ENCODE measurements at places on chromosomes 12 and 14.

DNA sequence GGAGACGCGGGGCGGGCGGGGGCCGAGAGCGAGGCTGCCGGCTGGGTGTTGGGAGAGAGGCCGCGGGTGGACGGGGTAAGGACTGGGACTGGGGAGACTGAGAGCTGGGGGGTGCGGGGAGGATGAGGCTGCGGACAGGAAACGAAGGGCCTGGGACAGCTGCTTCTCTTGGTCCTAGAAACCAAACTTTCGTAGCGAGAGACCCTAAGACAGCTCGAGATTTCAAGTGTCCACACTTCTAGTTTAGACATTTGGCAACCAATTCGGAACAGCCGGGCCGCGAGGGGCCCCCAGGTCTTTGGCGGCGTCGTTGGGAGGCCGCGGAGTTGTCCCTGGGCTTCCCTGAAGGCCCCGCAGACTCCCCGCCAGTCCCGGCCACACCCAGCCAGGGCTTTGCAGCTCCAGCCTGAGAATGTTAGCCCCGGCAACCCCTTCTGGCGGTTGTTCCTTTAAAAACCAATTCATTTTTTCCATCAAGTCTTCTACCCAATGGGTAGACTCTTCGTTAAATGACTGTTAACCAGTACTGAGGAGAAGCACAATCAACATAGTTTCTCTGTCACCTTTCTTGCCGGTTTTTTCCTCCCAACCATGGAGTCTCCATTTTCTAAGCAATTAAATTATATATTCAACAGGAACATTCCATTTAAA, 11.5 kb downstream of the NKX2-1 start:
- no peak for DNase-seq

- no peak for DNase-seq
Observed at GRCh38 chr14:42617005-42617404, 1010.3 kb downstream of the LRFN5 start.

GRCh38 chr14:77344377-77344996, 23.7 kb downstream of the GSTZ1 start:
- no peak for DNase-seq

DNA sequence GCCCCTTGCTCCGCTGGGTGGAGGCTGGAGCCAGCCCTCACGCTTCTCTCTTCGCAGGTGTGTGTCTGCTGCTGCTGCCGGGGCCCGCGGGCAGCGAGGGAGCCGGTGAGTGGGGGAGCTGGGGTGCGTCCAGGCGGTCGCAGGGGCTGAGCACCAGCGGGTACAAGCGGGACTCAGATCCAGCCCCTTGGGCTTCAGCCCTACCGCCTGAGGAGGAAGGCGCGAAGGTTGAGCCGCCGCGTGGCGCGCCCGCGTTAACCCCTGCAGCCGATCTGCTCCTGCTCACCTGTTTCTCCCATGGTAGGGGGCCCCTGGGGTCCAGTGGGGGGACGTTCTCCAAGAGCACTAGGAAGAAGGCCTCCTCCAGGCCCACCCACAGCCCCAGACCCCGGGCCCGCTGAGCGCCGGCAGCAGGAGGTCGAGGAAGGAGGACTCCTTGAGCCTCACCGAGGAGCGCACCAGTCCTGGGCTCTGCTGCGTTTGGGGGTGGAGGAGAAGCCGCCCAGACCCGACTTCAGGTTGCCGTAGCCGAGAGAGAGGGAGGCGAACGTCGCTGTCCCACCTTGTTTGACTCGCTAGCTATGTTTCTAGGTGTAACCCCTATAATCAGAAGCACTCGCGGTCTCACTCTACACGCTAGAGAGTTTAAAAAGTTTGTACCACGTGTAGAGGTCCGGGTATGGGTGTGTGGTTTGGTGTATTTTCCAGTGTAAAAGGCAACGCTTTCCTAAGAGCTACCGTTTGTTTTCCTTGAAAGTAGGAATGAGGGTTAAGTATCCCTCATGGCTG, 834 bp downstream of the COCH start:
- no peak for DNase-seq

DNA sequence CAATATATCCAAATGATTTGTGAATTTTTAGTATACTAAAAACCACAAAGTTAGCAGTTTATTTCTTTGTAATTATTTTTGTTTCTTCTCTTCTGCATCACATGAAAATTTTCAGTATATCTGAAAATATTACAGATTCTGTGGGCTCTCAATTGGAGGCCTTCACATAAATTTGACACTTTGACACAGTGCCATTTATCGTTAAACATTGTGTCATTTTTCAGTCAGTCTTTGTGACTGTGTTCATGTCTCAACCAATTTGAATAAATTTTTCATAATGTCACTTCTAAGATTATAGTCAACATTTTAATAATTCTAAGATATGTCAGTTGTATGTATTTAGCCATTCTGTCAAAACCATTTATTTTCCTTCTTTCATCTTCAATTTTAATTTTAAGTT, 1303.0 kb downstream of the LRFN5 start:
- no peak for DNase-seq

DNA sequence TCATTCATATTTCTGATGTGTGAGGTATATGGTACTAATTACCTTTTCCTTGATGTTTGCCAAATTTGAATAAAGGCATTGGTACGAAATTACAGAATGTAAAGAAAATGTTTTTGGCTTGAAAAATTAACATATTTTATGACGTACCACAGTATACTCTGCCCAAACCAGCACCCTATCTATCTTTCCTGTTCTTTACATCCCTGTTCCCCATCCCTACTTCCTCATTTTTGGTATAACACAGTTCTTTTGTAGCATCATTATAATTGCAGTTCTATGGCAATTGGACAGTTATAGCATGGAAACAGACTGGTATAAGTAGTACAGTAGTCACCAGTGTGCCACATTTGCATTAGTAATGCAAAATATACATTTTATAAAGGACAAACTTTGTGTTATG, 7.0 kb upstream of the CCT2 start:
- DNase-seq = no peak

DNA sequence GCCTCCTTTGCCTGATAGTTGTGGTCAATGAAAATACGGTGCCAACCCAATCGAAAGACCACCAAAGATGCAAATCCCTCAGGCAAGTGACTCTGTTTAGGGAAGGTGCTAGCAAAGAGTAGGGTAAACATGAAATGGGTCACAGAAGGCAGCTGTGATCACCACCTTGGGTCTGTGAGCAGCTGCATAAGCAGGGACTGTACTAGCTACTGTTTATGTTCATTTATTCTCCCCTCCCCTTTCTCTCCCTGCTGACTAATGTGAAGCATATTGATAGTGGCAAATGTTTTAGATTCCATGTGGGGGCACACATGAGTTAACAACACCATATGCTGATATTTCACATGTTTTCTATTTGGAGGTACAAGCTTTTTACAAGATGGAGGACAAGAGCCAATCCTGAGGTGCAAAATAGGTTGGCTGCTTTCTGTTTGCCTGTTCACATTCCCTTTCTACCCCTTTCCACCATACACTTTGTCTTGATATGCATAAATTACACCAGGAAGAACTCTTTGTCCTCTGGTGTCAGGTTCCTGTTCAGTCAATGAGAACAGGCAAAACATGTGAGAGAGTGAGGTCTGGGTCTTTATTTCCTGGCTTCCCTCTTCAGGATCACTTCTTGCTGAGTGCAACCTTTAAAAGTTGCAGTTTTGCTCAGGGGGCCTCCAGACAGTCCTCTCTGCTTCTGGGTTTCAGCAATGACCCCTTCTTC, 71.1 kb downstream of the AVPR1A start:
- no peak for DNase-seq

- no peak for DNase-seq
Observed at GRCh38 chr12:123427036-123427769, 9.3 kb downstream of the RILPL2 start.

GRCh38 chr12:45409966-45410365, 194.1 kb downstream of the ANO6 start:
- no peak for DNase-seq

GRCh38 chr14:71702786-71703185, 229.4 kb upstream of the RGS6 start:
- DNase-seq = no peak

DNA sequence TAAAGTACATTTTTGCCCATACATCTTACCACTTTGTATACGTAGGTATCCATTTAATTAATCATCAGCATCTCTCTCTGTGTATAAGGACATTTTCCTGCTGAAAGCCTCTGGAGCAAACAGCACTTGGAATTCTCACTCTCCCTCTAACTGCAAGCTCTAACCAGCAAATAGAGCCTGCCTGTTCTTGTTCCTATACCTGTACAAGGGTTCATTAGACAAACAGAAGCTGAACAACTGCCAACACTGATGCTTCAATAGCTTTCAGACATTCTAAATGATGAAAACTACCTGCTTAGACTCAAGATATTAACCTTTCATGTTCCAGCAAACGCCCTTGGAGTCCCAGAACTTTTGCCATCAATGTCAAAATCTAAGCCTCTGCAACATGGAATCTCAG, 98.0 kb downstream of the KCNH5 start:
- no peak for DNase-seq

DNA sequence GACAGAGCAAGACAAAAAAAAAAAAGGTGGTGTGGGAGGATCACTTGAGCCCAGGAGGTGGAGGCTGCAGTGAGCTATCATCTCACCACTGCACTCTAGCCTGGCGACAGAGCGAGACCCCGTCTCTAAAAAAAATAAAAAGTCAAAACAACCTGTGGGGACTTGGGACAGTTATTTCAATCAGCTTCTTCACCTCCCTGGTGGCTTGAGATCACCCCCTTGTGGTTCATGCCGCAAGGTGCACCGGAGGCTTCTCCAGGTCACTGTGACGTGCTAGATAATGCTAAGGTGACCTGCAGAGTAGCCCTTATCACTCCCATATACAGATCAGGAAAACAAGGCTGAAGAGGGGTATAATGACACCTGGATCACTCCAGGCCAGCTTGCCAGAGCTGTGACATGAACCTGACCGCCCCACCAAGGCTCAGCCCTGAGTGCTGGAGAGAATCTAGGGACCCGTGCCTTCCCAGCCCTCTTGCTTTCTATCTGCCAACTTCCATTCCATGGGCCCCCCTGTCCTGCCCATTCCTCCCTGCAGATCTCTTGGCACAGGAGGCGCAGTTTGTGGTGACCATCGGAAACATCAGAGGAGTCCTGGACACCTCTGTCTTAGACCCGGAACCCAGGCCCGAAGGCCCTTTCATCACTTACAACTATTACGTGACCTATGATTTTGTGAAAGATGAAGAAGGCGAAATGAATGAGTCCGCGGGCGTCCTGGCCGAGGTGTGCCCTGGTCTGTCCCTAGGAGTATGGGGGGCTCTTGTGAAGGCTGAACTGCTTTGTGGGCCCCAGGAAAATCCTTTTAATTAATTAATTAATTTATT, 8.1 kb downstream of the LRRC43 start:
- DNase-seq = peak; percentile 21

- no peak for DNase-seq
Observed at GRCh38 chr14:101878211-101878821, 86.1 kb upstream of the DYNC1H1 start.

- no peak for DNase-seq
Observed at GRCh38 chr14:60329274-60329673, 80.3 kb downstream of the PPM1A start.

- DNase-seq = no peak
Observed at GRCh38 chr12:57519796-57520052, 590 bp downstream of the DDIT3 start.

- peak; percentile 35 for DNase-seq
Observed at GRCh38 chr12:27434673-27435565, 11.6 kb upstream of the SMCO2 start.

GRCh38 chr14:46322730-46323403, 328.7 kb downstream of the RPL10L start:
- no peak for DNase-seq

- no peak for DNase-seq
Observed at GRCh38 chr14:92135269-92135668, 13.5 kb downstream of the CPSF2 start.

DNA sequence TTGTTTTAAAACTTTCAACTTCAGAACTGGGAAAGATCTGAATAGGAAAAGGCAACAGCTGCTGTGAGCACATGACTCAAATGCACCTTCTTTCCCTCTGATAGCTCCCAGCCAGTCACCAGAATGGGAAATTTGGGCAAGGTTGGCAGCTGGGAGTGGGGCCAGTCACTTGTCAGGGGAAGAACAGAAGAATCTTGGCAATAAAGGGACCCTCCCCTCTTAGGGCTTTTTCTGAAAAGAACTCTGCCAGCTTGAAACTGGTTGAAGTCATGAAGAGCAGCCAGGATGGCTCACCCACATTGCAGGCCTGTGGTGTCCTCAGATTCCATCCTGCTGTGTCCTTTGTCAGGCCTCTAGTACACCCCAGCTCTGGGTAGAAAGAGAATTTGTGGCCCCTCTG, 10.3 kb upstream of the RIC8B start:
- DNase-seq = no peak

- DNase-seq = no peak
Observed at GRCh38 chr14:92659765-92660561, 88.5 kb downstream of the LGMN start.

- no peak for DNase-seq
Observed at GRCh38 chr12:62963486-62964041, 28.6 kb upstream of the PPM1H start.

DNA sequence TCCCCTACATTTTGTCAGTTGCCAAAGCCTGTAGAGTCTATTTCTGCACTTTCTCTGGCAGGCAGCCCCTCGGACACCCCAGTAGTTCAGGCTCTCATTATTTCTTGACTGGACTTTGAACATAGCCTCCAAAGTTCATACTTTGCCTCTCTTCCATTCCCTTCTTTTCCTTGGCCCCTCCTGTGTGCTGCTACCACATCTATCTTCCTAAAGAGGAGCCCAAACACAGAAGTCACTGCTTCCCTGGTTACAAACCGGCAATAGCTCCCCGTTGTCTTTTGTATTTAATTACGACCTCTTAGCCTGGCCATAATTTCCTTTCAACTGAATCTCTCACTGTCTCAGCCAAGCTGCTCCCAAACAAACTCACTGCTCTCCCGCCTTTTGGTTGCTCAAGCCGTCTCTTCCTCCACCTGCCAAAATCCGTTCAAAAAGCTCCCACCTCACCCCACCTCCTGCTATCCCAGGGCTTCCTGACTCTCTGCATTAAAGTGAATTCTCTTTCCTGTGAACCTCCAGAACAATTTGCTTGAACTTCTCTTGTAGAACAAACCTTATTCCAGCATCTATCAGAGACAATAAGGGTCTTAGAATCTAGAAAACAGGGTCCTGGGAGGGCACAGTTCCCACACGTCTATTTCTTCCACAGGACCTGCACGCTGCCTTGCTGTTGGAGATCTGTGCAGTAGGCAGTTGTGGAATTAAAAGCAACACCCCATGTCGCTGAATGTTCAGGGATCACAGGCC, 46.9 kb downstream of the PRMT8 start:
- no peak for DNase-seq

DNA sequence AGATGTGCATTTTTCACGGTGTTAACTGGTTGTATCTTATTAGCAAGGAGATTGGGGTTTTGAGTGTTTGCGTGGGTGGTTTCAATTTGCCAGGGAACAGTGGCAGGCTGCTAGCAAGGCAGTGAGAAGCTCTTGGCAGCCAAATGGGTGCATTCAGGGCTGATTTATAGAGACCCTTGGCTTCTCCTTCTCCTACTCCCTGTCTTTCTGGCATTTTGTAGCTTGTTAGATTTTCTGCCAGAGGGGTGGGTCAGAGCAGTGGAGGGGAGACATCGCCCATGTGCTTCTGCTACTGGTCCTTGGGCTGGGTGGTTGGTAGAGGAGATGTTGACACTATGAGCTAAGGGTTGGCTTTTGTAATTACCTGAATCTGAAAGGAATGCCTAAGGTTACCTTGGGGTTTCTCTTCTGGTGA, 9.6 kb downstream of the CALM1 start:
- no peak for DNase-seq

- no peak for DNase-seq
Observed at GRCh38 chr14:57244106-57244505, 24.6 kb downstream of the EXOC5 start.
